ENCODE measurements at places on chromosomes 16 and 17.
A peak's percentile ranks its signal among the peaks of the same experiment; 100 is the strongest.

- DNase-seq, result no peak
These were observed 30.6 kb downstream of the MYO18A start for GRCh38 chr17:29149431-29150064.

GRCh38 chr16:59087641-59088040, 353.5 kb upstream of the GOT2 start:
- DNase-seq, result no peak

GRCh38 chr16:2717383-2718263, 2.4 kb downstream of the PRSS27 start:
- no peak for DNase-seq

DNA sequence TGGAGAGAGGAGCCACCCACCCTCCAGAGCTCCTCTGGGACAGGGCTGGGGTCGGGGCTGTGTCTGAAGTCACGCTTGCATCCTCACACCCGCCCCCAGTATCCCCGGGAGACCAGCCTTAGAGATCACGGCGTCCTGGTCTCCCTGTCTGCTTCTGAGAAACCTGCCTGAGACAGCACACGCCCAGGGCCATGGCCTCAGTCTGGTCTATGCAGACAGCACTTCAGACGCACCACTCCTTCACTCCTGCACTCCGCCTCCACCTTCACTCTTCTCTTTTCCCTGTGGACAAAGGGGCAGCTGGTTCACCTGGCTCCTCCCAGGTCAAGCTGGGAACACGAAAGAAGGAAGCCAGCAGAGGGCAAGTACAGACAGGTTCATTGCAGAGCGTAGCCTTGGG, 248.0 kb upstream of the GSE1 start:
- DNase-seq, result no peak

DNA sequence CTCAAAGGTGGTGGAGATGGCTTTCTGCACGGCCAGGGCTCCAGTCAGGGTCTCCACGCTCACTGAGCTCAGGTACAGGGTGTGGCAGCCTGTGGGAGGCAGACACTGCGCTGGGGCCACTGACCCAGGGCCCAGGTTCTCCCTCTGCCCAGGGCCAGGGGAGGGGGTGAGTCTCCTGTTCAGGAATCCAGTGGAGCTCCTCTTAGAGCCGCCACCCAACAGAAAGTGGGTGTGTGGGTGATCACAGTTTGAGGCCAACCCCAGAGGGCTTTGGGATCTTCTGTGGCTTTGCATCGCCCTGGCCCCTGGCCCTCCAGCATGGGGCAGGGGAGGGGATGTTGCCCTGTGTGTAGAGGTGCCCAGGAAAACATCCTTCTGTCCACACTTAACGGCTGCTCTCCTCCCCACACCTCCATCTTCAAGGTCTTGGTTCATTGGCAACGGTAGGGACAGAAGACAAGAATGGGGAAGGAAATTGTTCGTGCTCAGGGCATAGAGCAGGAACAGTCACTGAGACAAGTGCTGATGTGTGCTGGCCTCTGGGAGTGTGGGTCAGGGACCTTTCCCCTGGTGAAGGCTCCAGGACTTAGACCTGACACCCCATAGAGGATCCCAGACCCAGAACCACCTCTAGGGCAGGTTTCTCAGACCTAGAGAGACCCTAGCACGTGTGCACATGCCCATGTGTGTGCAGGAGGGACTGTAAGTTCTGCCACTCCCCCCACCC, 21.5 kb downstream of the TNS4 start:
- DNase-seq, result no peak

- DNase-seq, result no peak
These were observed 11.0 kb upstream of the WIPI1 start for GRCh38 chr17:68468334-68468733.

GRCh38 chr16:75143941-75144340, 4.4 kb upstream of the ZFP1 start:
- DNase-seq, result no peak

GRCh38 chr17:14092808-14093207, 23.5 kb downstream of the COX10 start:
- no peak for DNase-seq

DNA sequence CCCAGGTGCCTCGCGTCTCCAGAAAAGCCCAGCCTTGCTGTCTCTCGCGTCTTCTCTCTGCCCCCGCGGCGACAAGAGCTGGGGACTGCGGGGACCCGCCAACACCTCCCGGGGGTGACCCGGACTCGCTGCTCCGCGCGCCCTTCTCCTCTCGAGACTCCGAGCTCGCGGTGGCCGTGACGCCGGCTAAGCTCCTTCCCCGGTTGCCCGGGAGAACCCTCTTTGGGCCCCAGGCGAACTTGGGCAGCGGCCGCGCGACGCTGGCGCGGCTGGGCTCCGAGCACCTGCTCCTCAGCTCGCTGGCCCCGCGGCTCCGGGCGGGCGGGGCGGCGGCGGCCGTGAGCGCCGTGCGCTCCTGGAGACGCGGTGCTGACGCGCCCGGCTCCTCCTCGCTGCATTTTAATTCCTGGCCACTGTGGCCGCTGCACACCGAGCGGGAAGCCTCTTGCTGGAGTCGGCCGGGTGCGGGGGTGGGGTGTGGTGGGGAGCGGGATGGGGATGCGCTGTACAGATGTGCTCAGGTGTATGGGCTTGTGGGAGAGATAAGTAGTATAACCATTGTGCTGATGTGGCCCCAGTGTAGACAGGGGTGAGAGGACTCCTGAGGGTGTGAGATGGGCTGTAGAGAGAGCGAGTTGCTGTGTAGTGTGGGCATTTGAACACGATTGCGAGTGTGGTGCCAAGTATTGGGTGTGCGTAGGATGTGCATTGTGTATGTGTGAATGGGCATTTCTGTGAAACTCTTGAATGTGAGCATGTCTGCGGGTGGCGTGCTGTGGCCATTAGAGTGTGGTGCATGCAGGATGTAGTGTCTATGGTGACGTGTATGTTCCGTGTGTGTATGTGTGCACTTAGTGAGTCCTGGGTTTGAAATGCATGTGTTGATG, at the start of gene ASIC2:
ASIC2 (minus strand) TSS at position 315 of the 887 bp plus-strand sequence.
- DNase-seq, result no peak

DNA sequence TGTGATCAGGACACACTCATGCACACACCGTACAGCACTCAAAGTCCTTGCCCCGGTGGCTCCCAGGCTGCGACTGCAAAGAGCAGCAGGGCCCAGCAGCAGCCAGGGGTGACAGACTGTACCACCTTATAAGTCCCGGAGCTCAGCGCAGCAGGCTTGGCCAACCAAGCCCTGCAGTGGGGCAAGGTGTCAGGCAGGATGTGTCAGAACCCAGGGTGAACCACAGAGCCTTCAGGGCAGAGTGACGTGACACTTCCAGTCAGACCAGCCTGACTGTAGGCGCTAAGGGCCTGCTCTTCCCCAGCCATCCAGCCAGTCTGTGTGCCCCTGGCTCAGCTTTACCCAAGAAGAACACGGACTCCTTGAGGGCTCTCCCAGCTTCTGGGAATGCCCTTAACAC, 204.1 kb downstream of the COPRS start:
- peak; percentile 18 for DNase-seq

DNA sequence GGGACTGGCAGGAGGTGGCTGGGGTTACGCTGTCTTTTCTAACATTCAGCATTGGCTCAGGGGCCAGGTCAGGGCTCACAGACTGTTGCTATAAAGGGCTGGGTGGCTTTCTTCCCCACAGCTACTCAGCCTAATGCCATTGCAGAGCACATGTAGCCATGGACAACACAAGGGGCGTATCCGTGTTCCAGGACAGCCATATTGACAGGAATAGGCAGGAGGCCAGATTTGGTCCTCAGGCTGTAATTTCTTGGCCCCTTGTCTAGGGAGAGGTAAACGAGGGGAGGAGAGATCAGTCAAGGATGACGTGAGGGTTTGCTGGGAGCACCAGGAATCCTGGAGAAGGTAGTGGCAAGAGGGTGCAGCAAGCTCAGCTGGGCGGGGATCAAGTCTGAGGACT, 21.2 kb upstream of the MYO15B start:
- DNase-seq, result no peak

DNA sequence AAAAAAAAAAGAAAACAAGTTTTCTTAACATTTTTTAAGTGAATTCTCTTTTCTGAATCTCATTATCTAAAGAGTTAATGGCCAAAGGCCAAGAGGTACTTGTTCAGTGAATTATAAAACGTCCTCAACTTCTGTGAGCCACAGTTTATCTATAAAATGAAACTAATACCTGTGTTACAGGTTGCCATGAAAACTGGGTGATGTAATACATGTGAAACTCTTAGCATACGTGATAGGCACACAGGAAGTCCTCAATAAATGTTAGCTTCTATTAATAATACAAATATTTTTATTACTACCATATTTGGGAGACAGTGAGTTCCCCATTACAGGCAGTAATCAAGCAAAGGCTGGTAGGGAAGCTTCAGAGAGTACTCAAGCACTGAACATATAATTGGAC, 13.5 kb upstream of the INPP5K start:
- no peak for DNase-seq

DNA sequence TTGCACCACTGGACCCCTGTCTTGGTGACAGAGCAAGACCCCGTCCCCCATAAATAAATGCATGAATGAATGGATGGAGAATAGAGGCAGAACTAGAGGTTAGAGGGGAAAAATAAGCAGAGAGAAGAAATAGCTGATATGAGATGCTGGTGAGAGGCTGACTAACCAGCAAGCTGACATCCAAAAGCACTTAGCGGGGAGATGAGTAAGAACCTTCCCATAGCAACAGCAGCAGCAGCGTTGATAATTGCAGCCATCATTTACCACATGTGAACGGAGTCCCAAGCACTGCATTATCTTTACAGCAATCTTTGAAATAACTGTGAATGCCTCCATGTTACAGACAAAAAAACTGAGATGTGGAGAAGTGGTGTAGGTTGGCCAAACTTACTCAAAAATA, 777.3 kb upstream of the EEF2KMT start:
- DNase-seq, result no peak

DNA sequence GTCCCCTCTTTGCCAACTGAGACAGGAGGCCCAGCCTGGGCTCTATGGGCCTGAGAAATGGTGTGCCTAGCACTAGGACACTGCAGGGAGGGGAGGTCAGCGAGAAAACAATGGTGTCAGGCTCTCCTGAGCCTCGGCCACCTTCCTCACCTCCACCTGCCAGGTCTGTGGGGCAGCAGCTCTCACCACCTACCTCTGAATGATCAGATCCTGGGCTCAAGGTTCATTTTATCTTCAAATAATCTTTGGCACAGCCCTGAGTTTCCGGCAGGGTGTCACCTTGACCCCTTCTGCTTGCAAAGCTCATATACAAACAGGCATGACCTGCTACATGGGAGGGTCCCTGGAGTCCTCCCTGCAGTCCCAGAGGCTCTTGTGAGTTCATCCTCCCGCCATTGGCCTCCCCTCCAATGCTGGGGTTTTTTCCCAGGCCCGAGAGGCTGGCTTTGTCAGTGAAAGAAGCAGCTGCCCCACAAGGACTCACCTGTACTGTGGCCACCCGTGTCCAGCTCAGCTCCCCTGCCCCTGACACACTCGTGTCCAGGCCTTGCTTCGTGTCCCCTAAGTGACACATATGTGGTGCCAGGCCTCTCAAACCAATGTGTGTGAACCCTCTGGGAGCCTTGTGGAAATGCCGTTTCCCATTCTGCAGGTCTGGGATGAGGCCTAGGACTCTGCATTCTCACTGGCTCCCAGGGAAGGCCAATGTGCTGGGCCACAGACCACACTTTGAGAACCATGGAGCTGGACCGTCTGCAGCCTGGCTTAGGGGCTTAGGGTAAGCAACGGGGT, 176.8 kb upstream of the CIBAR2 start:
- no peak for DNase-seq

Measured in GM18507 (cell line).